ENCODE measurements at places on chromosomes 2 and 18. TPM values are rescaled to one million over a fixed set of nuclear protein-coding genes. Genes with fewer than 3 reads are reported as not detected.

GRCh38 chr2:161004379-161004778 is 155.8 kb upstream of the TANK start:
- DNase-seq: no peak

- DNase-seq: no peak
These were observed 283.0 kb downstream of the MYCN start for GRCh38 chr2:16223161-16223840.

DNA sequence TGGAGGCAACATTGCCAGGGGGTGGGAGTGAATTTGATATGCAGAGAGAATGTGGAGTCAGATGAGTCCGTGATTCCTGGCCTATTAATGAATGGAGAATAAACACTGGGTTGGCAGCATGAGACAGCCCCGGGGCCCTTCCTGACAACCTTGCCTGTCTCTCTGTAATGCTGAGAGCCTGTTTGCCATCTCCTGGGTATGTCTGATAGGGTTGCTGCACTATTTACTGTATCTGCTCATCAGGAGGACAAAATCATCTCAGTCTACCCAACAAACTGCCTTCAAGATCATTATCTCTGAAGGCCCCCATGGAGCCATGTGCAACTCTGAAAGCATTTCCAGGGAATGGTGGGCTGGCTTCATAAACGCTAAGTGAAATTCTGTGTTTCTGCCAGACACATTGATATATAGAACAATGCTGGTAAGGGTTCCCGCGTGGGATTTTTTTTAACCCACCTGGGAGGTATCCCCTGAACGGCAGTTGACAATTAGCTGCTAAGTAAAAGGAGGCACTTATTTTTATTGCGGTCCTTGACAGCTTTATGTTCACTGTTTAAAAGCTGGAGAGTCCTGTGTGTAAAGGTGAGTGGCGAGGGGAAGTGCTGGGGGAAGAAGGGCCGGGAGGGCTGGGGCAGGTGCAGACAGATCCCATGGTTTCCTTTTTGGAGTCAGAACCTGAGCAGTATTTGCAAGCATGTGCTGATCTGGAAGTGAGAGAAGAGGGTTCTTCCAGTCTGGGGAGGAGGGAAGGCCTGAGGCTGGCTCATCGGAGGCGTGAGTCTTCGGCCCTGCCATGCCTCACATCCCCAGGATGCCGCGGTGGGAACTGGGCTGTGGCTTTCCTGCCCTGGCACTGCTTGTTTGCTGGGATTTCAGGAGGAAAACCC is 64.8 kb downstream of the ARHGAP25 start:
- no peak for DNase-seq

- no peak for DNase-seq
These were observed 1869.6 kb upstream of the CELF4 start for GRCh38 chr18:39435209-39435608.

DNA sequence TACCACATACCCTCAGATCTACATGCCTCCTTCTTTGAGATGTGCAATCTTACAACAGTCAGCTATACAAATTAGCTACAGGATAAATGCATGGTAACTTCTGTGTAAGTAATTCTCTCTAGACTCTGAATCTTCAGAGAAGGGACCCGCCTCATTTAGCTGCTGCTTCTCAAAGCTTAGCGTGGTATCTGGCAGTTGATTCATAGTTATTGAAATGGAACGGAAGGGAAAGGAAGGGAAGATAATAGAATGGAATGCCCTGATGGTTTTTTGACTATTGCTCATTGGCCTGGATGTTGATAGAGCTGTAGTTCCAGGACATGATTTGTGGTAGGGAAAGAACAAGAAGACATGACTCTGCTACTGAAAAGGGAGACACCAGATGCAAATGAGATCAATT is 498.1 kb upstream of the CRIM1 start:
- DNase-seq: no peak

DNA sequence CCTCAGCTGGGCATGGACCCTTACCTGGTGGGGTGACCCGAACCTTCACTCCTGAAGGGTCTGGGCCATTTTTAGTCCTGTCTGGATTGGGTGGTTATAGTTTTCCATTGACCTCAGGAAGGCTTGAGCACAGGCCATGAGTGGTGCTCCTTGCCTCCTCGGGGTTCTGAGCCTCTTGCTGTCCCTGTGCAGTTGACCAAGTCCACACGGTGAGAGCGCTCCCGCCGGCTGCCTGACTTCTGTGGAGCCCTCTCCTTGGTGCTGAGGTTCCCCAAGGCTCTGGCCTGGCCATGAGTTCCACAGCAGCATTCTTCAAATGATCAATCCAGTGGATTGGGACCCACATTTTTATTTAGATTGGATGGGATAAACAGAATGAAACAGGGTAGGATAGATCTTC is 159.5 kb downstream of the SEPTIN10 start:
- DNase-seq: peak; percentile 41

GRCh38 chr2:120661551-120661950 is 74.1 kb upstream of the GLI2 start:
- DNase-seq: peak; percentile 66

DNA sequence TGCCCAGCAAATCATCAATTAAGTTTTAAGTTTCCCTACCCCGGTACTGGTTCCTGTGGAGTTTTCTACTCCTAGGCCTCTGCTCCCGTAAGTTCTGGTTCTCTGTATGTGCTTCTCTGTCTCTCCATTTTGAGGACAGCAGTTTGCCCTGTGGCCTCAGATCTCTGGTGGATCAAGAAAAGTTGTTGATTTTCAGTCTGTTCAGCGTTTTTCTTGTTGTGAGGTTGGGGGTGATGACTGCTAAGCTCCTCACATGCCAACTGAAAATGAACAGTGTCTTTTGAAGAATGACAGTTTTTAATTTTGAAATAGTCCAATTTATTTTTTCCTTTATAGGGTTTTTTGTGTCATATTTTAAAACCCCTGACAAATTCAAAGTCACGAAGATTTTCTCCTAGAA is 31.7 kb downstream of the PROC start:
- DNase-seq: no peak

DNA sequence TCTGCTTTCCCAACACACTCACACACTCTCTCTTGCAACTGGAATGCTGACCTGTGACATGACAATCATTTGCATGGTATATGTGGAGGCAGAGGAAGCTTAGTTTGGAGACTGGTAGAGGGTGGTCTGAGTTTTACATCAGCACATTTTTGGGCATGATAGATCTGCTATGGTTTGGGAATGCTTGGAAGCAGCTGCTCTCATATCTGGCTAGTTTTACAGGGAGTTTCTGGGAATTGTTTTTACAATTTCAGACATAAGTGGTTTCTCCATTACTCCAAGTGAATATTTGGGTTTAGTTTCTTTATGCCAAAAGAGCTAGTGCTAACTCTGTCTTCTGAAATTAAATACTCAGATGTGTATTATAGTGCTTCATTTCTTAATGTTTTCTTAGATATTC is 977.6 kb downstream of the SUCLG1 start:
- DNase-seq: no peak

- DNase-seq: no peak
These were observed 31.7 kb downstream of the MAP4K3 start for GRCh38 chr2:39405364-39405763.

GRCh38 chr2:3644246-3644525 is 13.8 kb upstream of the ALLC start:
- no peak for DNase-seq

DNA sequence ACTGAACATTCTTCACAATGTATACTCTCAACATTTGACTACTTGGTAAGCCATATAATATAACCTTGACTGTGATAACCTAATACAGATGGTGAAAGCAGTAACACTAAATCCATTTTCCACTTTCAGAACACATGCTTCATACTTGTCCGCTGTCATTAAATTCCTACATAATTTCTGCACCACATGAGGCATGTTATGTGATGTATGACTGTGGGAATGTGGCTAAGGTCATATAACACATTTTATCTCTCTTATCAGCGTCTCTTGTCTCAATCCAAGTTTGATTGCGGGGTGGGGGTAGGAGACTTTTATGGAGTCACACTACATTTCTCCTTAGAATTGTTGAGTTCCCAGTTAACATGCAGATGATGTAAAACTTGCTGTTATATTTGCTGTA is 110.9 kb downstream of the MTCL1 start:
- no peak for DNase-seq

DNA sequence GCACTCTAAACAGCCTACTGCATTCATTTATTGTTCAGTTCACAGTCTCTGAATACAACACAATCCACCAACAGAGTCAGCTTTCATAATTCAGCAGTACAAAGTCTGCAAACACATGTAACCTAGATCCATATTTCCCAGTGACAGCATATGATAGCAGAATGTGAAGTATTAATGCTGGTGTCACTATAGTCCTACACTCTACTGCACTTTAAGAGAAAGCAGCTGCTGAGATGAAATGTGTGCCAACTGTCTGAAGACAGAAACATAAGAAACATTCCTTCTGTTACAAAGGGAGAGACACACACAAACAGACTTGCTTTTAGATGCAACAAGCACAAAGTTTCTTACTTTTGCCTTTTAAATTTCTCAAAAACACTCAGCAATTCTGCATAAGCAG is 441.8 kb downstream of the ZEB2 start:
- DNase-seq: no peak

- no peak for DNase-seq
These were observed 164.3 kb upstream of the SIX2 start for GRCh38 chr2:45173513-45173912.

GRCh38 chr2:168643979-168644378 is 158.5 kb upstream of the NOSTRIN start:
- no peak for DNase-seq

CAPN14 gene
- 0.16 TPM for total RNA-seq

FOXD4L1 gene
- total RNA-seq: 0.14 TPM

MAP3K19 gene
- not detected for total RNA-seq

GREB1L gene
- 12.1 TPM for total RNA-seq

GREB1 gene
- 2.5 TPM for total RNA-seq

MOCOS gene
- total RNA-seq: 1.8 TPM

DIS3L2 gene
- 23.9 TPM for total RNA-seq

SLC19A3 gene
- total RNA-seq: 2.0 TPM

RNU2-63P gene
- not detected for total RNA-seq

PER2 gene
- total RNA-seq: 11.8 TPM
